Activated gamma-delta T cell treated with Interleukin-2 at 50 U/mL for 16 hours (primary cell): ENCODE measurements at places on chromosomes 1 and 21.

DNA sequence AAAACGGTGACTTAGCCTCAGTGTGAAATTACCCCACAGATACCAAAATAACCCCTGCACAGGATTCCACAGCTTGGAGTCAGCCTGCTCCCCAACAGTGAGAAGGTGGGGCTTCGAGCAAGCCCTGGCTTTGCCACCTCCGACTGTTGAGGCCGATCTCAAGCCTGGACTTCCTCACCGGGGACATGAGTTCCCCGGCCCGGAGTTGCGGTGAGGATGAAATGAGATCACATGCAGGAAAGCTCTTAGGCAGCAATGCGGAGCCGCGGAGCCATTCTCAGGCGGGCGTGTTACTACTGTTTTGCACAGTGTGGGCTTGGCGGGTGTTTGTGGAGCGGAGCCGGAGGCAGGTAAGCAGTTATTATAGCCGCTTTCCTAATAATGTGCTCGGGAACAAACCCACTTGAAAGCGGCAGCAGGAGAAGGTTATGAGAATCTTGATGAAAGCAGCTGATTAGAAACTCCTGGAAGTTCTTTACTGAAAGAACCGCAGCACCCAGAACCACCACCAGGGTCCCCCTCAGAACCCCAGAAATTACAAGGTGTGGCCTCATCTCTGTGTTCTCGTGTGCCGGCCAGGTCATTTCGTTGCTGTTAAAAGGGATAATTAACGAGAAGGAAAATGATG lies 3.9 kb upstream of the CLSTN1 start:
- DNase-seq: no peak

DNA sequence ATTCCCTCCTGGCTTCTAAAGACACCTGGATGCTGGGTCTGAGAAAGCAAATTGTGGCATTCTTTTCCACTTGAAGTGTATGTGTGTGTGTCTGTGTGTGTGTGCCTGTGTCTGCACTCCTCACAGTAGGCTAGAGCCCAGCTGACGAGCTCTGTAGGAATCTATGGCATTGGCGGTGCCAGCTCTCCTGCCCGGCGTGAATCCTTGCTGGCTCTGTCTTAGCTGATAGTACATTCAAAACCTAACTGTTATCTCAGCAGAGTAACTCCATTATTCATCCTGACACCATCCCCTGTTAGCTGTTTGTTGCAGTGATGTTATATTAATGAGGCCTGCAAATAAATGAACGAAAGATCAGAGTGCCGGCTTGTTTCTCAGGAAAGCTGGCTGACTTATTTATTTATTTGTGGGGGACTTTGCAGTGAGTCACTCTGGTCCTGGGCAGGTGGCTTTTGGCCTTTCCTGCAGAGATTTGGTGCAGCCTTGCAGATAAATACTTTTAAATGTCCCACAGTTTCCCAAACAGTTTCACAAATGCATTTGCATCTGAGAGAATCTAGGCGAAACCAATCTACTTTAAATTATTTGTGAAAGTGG lies 160.6 kb upstream of the CD34 start:
- no peak for DNase-seq

DNA sequence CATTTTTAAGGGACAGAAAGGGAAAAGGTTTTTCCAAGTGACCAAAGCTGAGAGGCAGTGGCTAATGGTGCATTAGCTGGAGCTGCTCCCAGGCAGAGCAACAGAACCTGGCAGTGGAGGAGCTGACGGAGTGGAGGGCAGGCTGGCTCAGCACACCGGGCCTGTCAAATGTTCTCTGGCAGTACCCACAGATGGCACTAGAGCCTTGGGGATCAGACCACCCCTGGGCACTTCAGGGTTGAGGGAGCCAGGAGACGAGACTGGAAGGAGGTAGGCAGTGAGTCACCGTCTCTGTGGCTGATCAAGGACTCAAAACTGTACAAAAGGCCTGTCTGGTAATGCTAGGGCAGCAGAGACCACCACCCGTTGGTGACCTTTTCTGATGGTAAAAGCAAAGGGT lies 121.7 kb upstream of the KIAA0040 start:
- no peak for DNase-seq

DNA sequence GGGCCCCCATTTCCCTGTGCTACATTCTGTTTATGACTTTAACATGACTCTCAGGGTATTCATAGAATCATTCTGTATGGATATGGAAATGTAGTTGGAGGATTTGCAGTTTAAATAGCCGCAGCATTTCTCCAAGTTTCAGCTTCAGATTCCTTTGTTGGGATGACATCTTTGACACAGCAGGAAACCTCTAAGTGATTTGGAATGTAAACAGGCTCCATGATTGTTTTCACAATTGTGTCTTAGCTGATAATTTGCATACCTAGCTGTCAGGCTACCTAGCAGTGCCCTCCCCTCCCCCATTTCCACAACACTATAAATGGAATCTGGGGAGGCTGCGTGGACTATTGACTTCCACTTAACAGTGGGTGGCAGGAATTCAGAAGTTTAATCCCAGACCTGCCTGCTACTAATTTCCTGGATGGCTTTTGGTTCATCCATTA lies 290.2 kb downstream of the HLX start:
- DNase-seq: no peak

DNA sequence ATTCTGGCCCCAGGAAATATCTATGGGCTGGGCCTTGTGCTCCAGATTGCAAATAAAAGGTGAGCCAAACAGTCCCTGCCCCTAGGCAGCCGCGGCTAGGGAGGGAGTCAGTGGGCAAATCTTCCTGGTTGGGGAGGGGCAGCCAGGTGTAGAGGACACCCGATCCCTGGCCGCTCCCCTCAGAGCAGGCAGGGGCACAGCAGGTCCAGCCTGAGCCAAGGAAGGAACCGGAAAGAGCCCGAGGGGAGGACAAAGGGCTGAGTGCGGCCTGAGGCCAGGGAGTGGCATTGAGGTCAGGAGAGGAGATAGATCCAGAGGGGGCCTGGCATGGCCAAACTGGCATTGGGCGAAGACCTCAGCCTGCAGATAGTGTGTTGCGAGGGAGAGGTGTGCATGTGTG lies 36.6 kb upstream of the ARF1 start:
- DNase-seq: no peak

DNA sequence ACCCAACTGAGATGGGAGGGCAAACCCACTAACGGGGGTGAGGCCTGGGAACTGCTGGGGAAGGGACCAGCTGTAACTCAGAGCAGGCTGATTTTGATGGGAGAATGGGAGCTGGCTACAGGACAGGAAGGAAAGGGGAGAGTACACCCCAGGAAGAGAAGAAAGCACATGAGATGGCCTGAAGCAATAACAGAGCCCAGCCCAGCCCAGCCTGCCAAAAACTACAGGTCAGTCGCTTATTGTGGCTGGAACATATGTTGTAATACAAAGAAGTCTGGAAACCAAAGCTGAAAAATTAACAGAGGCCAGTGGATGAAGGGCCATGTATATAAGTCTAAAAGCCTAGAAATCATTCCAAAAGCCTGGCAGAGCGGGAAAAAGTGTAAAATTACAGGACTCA lies 1.6 kb downstream of the ITLN2 start:
- DNase-seq: no peak

DNA sequence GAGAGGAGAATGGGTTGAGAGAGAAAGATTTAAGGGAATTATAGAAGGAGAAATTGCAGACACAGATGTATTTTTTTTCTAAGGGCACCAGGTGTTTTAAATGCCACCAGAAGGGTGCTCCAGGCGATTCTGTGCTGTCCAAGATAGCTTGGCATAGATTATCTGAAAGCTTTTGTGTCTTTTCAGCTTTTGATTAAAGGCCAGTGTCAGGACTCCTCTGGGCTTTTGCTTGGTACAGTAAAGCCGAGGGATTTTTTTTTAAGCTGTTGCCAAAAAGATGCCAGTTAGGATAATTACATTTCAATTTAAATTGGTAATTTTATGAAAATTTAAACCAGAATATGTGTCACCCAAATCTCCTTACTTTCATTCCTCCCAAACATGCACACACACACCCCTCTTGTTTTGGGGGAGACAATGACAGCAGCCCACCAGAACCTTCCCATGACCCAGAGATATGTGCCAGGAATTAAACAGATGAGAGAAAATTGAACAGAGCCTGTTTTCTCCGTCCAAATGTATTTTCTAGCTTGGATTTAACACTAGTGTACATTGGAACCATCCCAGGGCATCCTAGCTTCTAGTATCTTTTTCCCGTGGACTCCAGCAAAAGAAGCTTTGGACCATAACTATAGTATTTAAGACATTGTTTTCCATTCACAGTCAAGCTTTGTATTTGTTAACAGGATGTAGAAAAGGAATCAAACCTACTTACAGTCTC lies 670.7 kb upstream of the CXADR start:
- DNase-seq: no peak

GRCh38 chr1:157893686-157894085 lies 52.1 kb upstream of the CD5L start:
- no peak for DNase-seq
